ENCODE measurements at places on chromosomes 4 and X.

DNA sequence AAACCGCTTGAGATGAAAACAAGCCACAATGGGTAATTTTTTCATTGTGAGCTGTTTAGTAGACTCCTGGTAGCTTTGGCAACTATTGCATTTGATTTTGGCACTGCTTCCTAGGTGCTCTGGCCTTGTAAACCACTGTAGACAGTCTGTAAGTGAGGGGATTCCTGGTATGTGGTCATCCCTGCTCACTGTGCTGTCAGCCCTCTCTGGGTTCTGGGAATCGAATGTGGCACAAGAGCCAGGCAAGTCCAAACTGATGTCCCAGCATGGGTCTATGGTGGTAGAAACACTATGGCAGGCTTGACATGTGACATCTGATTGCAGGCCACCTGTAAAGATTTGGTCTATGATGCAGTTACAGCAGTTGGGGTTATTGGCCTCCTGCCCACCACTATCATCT is 2.5 kb downstream of the USP51 start:
- no peak for DNase-seq

GRCh38 chrX:93259029-93259428 is 414.3 kb downstream of the NAP1L3 start:
- DNase-seq = no peak

DNA sequence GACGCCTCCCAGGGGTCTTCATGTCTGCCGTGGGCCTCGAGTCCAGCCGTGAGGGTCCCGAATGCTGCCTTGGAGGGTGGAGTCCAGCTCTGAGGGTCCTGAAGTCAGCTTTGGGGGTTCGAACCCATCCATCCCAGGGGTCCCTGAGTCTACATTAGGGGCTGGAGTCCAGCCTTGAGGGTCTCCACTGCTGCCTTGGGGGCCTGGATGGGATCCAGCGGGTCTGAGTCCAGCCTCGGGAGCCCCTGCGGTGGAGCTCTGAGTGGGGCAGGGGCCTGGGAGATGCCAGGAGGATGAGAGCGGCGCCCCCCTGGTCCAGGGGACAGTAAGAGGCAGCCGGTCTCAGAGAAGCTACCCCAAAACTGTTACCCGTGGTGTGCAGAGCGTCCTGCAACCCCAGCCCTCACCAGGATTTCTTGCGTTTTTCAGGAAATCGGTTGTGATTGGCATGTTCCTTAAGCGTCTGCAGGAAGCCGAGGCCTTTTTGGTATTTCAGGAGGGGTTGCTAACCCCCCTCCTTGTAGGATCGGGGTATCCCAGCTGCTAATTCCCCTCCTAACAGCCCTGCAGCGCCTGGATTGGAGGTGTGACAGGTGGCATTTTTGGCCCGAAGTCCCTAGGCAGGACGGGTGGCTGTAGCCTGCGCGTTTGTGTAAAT is 1.7 kb upstream of the GTPBP6 start:
- no peak for DNase-seq

DNA sequence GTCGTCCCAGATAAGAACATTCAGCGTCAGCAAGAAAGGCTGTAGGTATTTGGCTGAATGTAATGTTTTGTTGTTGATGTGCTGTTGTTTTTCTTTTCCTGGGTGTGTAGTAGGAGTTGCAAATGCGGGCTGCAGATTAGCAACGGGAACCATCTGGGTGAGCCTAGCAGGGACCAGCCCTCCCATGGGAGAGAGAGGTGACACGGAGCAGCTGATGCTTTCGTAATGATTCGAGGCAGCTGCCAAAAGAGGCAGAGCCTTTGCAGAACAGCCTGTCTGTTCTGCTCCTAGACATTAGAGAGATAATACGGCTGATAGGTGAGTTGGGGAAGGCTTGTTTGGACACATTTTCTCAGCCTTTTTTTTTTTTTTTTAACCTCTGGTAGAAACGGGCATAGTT is 25.3 kb downstream of the ARSF start:
- DNase-seq = no peak

GRCh38 chrX:22376369-22376768 is 103.7 kb downstream of the CBLL2 start:
- DNase-seq = no peak

- no peak for DNase-seq
Measured at GRCh38 chr4:84279678-84280077, 219.4 kb downstream of the NKX6-1 start.

GRCh38 chrX:111431001-111431400 is 19.0 kb upstream of the DCX start:
- no peak for DNase-seq

GRCh38 chrX:101411984-101412383 is 4.0 kb downstream of the HNRNPH2 start:
- DNase-seq = no peak

- no peak for DNase-seq
Measured at GRCh38 chr4:123236606-123237005, 160.0 kb upstream of the SPRY1 start.

DNA sequence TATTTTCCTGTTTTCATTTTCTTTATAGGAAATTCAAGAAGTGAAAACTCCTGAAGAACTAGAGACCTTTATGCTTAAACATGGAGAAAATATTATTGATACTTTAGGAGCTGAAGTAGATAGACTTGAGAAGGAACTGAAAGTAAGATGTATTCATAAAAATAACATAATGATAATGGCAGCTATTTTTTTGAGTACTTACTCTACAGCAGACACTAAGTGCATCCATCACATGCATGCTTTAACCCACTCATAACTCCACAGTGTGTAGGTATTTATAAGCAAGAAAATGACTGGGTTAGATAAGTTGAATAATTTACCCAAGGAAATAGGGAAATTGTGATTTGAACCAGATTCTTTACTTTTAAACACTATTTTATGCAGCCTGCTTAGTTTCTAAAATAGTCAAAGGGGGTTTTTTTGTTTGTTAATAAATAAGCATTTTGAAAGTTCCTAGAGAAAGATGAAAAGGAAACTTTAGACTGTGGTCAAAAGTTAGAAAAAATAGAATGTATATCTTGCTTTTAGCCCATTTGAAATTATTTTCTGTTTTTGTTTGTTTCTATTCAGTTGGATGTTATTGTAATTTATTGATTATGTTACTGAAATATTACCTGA is 74.2 kb downstream of the BEND4 start:
- no peak for DNase-seq

- DNase-seq = no peak
Measured at GRCh38 chrX:100410901-100411801, 1.1 kb upstream of the PCDH19 start.

DNA sequence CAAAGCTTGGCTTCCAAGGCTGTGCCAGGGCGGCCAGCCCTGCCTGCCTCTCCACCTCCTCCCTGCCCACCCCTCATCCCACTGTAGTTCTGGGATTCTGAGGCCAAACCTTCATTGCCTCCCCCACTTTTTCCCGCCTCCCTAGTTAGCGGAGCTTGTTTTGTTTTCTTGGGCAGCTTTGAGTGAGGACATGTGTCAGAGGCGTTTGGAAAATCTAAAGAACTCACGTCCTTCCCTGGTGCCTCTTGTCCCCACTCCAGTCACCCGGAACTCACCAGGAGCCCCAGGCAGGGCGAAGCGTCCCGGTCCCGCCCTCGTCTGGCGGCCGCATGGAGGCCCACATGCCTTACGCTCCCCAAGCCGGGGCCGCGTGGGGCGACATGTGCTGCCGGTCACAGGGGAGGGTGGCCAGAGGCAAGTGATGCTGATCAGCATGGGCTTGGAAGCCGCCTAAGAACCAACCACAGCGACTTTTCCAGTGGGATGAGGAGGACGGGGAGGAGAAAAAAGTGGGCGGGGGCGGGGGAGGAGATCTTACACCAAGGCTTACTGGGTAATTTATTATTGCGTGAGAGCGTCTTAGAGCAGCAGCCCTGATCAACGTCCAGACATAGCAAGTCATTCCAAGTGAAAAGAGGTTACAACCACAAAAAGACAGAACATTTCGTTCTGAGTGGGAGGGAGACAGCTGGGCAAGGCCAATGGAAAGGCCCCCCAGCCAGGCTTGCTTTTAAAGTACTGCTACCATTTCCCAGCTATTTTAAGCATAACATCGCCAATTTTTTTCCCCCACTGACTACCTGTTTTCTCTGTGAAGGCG is 48.5 kb downstream of the PRPS1 start:
- DNase-seq = peak; percentile 14

DNA sequence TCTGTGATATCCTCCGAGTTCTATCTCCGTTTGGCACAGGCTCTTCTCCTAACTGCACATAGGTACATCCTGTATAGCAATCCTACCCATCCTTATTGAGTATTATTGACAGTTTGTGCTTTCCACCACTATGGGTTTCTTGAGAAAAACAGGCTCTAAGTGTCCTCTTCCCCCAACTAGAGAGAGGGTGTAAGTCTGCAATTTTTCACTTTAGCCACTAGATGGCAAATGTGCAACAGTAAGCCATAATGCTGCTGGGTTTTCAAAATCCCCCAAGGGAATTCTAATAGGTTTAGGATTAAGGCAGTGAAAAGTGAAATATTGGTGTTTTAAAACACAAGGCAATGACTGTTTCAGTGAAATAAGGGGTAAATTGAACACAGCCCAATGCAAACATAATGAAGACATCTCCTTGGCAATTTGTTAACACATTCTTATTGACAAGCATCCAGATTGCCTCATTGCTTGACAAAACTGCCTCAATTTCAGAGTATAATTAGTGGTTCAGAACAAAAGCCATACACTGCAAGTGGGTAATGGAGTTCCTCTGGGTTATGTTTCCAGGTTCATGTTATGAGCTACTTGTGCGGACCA is 239.0 kb upstream of the HTR2C start:
- no peak for DNase-seq

DNA sequence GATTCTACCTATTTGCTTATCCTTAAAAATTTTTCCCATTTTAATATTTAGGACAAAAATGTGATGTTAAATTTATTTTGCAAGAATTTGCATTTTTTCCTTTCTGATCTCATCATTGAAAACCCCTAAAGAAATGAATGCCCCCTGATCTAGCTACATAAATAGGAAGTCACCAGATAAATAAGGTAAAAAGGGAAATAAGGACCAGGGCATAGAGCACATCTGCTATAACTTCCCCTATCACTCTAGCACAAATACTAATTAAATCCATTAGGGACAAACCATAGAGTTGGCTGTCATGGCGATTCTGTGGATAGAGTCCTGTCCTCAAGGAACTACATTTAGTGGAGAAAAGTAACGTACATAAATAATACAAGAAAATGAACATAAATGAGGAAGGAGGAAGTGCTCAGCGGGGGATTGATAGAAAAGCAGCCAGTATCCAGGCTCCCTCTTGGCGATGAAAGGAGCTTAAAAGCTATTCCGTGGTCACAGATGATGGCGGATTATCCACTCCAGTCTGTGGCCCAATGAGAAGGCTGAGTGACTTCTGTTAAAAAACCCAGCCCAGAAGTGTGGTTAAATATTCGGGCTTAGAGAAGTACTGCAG is 76.9 kb upstream of the RPL34 start:
- no peak for DNase-seq

DNA sequence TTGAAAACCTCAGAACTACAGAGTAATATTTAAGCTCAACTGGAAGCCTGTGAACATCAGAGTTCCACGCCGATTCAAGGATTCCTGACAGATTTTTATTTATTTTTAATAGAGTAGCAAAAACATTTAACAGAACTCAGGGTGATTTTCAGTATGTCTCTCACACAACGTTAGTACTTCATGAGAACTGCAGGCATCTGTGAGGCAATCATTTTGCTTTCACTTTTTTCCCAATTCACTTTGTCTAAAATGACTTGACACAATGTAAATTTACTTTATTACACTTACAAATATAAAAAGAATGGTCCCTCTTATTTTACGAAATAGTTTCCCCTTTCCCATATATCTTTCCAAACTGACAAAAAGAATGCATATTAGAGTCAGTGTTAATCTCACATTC is 869.5 kb upstream of the EPHA5 start:
- no peak for DNase-seq

GRCh38 chr4:59518005-59518823 is 1681.9 kb upstream of the ADGRL3 start:
- no peak for DNase-seq

- DNase-seq = no peak
Measured at GRCh38 chr4:182955411-182955810, 38.2 kb upstream of the DCTD start.

DNA sequence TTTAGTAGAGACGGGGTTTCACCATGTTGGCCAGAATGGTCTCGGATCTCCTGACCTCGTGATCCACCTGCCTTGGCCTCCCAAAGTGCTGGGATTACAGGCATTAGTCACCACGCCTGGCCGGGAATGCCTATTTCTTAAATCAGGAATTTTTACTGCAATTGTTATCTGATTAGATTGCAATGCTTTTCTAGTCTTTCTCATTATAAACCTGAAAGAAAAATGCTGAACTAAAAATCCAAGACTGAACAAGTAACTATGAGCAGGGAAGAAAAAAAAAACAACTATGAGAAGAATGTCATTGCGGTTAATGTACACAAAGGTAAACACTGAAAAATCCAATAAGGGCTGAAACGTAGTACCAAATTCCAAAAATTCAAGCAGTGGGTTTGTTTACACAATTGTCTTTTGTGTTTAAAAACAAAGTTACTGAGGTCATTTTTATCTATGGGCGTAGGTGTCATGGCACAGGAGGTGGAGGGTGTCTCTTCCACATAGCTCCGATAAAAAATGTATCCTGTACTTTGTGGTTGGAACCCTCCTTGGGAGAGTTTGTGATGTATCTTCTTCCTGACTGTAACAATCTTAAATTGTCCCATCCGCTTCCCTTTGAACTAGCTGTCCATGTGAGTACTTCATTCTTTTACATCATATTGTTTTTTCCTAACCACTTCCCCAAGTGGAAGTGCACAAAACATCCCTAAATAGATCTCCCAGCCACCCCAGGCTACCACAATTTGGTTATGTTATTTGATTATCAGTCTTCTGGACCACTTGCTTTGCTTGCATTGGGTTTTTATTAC is 11.1 kb upstream of the TMEM156 start:
- DNase-seq = no peak

- no peak for DNase-seq
Measured at GRCh38 chr4:149164282-149164681, 651.4 kb downstream of the IQCM start.

DNA sequence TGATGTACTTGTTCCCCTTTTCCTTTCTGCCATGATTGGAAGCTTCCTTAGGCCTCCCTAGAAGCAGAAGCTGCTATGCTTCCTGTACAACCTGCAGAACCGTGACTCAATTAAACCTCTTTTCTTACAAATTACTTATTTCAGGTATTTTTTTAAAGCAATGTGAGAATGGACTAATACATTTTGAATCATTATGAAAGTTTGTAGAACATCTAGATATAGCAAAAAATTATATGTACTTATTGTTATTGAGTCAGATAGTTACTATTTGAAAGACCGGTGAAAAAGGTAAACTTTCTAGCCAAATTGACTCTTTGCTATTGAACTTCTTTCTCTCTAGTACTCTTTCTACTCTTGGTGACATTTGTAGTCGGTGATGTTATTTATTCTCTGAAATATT is 777.3 kb upstream of the GALNTL6 start:
- no peak for DNase-seq

DNA sequence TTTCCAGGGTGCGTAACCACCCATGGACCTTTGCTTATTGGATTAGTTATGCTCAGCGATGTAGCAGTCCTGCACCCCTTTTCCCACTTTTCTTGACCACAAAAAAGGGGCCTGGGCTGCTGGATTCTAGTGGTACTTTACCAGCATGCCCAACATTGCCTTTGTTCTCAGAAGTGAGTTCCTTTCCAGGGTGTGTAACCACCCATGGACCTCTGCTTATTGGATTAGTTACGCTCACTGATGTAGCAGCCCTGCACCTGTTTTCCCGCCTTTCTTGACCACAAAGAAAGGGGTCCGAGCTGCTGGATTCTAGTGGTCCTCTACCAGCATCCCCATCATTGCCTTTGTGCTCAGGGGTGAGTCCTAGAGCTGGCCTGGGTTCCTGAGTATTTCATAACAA is 138.2 kb downstream of the COX18 start:
- no peak for DNase-seq

GRCh38 chrX:19647731-19648588 is 132.7 kb upstream of the MAP3K15 start:
- no peak for DNase-seq

Measured in activated CD4-positive, CD25-positive, alpha-beta regulatory T cell (primary cell).